T-cell (primary cell): ENCODE measurements at places on chromosomes 6 and 20. TPM values are rescaled to one million over a fixed set of nuclear protein-coding genes. Genes with fewer than 3 reads are reported as not detected.
A peak's percentile ranks its signal among the peaks of the same experiment; 100 is the strongest.

Gene SMLR1
- not detected for total RNA-seq

Gene RHAG
- not detected for total RNA-seq

Gene GDAP1L1
- total RNA-seq: not detected

Gene FAM184A
- 3.6 TPM for total RNA-seq

Gene FAM209B
- total RNA-seq: 2.9 TPM

Gene BPI
- total RNA-seq: not detected

Gene HLA-DOB
- total RNA-seq: 3.4 TPM

Gene DEFB132
- not detected for total RNA-seq

Gene GJA10
- not detected for total RNA-seq

Gene MYBL2
- 1.6 TPM for total RNA-seq

- no peak for DNase-seq
These were observed 1.4 kb downstream of the CLIC1 start for GRCh38 chr6:31734821-31735406.

DNA sequence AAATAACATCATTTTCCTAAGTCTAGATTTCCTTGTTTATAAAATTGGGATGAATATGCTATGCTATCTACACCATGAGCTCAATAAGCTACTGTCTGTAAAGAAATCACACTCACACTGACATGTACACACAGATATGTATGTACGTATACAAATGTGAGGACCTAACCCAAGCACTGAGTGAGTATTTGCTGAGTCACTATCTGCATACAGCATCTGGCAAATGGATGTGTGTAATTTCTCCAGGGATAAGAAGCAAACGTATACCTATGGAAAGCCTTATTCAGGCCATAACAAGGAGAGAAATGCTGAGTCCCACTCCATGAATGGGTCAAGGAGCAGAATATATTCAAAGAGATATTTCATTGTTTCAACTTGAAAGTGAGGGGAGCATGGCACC lies 153.9 kb downstream of the LPA start:
- DNase-seq: no peak

GRCh38 chr6:56853541-56853940 lies 101.4 kb upstream of the BEND6 start:
- no peak for DNase-seq

DNA sequence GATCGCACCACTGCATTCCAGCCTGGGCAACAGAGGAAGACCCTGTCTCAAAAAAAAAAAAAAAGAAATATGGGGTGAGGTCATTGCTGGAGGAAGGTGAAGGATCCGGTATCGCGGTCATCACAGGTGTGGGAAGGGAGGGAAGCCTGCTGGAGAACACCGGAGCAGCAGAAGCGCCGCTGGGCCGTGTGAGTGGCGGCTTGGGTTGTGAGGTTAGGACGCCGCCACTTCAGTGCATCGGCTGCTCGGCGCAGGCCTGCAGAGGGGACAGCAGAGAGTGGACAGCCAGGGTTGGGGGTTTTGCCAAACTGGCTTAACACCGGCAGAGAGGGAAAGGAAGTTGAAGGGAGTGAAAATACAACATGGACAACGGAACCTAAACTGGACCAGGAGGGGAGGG lies 5.4 kb downstream of the TLDC2 start:
- no peak for DNase-seq

DNA sequence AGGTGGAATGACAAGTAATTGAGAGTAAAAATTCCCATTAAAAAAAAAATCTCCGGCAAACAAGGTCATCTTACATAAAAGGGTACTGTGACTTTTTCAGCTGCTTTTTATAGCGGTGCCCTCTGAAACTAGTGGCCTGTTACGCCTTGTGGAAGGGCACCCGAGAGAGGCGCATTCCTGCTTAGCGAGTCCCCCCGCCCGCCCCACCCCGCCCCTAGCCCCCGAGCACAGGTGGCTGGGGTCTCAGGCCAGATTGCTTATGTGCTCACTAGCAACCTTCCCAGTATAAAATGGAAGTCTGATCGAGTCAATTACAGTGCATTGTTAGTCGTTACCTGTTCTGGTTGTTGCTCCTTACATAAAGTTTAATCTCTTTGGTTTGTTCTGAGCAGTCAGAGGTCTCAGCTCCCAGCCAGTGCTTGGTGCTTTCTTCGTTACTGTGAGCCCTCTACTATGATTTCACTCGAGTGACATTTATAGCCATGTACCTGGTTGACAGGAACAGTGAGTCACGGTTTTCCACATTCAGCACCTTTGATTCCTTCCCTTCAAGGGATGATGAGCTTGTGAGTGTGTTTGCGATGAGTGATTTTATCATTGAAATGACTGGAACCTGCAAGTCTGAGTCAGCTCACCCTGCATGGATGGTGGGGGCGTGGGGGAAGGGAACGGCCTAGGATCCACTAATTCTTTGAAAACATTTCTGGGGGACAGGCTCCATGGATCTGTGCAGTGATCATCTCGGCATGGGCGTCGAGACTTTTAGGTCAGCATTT lies 47.6 kb downstream of the ZDHHC14 start:
- DNase-seq: no peak

DNA sequence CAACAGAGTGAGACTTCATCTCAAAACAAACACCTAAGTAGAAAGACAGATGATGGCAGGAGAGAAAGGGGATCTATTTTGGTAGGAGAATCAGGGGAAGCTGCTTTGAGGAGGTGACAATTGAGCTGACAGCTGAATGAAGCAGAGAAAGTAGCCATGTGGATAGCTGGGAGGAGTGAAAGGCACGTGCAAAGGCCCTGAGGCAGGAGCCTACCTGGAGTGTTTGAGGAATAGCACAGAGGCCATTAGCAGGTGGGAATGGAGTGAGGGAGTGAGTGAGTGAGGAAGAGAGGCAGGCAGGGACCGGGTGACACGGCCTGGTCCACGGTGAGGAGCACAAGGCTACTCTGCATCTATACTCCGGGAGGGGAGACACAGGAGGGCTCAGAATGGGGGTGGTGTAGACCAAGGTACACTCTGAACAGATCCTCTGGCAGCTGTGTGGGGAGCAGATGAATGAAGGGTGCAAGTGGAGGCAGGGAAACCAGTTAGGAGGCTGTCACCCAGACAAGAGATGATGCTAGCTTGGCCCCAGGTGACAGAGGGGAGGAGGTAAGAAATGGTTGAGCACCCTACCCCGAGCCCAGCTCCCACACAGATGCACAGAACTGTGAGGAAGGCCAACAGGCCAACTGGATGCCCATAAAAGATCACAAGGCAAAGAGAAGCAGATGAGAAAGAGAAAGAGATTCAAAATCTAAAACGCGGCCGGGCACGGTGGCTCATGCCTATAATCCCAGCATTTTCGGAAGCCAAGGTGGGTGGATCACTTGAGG lies 43.6 kb downstream of the NFATC2 start:
- DNase-seq: no peak

DNA sequence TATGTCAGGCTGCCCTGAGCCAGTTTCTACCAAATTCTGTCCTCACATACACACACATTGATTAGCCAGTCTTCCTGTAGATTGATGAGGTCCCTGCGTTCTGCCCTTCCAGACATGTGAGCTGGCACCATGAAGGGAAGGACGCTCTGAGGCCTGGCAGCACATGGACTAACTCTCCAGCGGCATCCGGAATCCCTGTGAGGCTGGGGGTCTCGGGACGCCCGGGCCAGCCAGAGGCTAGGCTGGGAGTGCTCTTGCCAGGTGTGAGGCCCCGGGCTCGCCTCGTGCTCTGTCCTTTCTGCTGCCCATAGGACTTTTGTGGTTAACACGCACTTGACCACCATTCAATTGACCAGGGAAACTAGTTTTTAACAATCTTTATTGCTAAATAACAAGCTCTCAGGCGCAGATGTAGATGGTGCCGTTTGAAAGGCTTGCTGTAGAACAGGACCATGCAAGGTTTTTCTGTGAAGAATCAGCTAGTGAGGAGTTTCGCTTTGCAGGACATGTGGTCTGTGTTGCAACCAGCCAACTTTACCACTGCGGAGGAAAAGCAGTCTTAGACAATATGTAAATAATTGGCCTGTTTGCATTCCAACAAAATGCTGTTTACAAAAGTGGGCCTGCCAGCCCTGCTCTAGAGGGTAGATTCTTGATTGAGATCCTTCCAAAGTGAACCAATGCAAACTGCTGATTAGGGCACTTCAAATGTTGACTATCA lies 29.3 kb downstream of the FOXF2 start:
- no peak for DNase-seq

- DNase-seq: no peak
These were observed 35.2 kb upstream of the OVOL2 start for GRCh38 chr20:18092890-18093289.

GRCh38 chr20:19970256-19970765 lies 46.9 kb upstream of the NAA20 start:
- DNase-seq: no peak

GRCh38 chr20:2400290-2400689 lies 19.6 kb downstream of the TGM6 start:
- no peak for DNase-seq

DNA sequence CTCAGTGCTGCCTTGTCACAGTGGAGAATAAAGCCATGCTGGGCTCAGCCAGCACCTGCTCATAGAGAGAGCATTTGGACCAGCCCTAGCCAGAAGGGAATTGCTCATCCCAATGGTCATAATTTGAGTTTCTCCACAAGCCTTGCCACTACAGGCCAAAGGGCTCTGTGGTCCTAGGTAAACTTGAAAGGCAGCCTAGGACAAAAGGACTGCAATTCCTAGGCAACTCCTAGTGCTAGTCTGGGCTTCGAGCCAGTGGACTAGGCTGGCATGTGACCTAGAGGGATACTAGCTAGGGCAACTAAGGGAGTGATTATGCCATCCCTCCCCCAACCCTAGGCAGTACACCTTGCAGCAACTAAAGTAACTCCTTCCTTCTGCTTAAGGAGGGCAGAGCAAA lies 516.2 kb downstream of the BCKDHB start:
- no peak for DNase-seq

DNA sequence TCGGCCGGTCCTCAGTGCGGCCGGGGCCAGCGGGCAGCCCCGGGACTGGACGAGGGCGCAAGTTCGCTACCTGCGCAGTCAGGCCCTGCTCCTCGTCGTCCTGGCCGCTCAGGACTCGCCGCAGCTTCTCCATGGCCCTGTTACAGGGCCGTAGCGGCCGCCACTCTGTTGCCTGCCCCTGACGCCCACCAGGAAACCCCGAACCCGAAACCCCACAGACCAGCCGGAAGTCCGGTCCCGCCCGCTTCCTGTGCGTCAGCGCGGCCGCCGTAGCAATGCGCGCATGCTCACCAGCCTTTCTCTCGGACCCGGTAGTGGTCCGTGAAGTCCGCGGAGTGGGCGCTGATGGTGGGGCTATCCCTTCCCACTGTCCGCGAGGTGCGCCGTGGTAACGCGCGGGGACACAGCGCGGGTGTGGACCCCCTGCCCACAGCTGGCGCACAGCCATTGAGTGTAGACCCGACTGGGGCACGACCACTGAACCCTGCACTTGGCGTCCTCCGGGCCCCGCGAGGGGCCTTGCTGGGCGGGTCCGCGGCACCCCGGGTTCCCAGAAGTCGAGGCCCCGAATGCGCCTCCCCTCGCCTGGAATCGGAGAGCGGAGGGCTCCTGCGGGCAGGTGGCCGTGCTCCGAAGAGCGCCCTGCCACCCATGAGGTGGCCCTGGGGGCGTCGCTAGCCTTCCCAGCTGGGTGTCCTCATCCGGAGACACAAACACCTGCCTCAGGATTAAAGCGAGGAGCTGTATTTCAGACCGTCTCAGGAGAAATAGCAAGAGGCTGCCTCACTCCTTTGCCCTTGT lies at the start of gene SFT2D1:
SFT2D1 (minus strand) TSS at position 197 of the 801 bp plus-strand sequence; CDS start at position 133, 64 bp downstream.
- DNase-seq: peak; percentile 68

GRCh38 chr20:45354423-45355208 lies 6.4 kb upstream of the SDC4 start:
- no peak for DNase-seq

- DNase-seq: no peak
These were observed 61.4 kb downstream of the PHF20 start for GRCh38 chr20:35833241-35833640.

DNA sequence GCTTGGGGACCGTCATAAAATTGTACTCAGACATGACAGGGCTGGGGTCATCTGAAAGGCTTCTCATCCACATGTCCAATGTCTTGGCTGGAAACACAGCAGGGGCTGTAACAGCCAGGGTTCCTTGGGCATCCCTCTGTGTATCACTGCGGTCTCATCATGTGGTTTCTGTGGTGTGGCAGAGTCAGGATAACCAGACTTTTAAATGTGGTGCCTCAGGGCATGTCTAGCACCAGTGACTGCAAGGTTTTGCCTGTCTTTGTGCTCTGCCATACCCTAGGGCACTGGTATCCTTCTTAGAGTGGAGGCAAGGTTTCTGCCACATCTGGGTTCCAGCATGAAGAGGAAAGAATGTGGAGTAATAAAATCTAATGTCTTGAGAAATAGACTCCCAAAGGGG lies 124.2 kb downstream of the PLEKHG1 start:
- DNase-seq: no peak

DNA sequence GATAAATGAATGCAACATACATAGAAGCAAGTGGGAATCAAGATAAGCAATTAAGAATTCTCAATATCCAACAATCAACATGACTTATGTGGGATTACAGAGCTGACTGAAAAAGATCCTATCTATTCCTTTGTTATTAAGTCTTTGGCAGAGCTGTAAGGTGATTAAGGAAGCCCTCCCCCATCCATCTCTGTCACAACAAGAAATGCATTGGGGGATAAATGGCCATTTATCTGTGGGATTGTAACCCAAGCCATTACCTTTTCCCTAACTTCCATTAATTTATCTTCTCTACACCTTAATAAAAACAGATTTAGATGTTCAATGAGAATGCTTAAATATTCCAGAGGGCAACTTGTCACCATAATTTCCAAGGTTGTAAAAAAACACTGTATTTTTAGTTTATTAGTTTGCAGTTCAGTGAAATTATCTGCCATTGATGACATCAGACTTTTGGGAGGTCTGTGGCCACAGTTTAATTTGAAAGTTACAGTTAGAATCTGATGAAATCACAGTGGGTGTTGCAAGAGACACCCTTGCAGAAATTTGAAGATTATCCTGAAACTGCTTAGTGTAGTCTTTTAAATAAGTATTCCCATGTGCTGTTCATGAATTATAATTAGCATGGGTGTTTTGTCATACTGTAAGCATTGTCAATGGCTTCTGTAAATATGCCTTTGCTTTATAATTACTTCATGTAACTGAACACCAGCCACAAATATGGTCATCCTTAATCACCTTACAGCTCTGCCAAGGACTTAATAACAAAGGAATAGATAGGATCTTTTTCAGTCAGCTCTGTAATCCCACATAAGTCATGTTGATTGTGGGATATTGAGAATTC lies 49.4 kb upstream of the FYN start:
- no peak for DNase-seq

DNA sequence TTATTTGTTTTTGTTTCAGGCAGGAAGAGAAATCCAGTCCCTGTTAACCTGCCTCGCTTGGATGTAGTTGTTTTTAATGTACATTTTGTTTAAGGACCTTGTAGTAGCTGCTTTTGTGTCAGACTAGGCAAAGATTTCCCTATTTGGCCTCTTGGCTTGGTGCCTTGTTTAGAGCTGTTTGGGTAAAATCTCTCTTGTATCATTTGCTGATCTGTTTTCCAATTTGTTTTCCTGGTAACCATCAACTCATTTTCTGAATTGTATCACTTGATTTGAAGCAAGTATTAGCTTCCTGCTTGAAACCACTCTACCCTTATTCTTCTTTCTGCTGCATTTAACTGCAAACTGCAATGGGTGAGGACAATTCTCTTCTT lies 160.7 kb downstream of the ZFAND3 start:
- DNase-seq: no peak
